ENCODE measurements at places on chromosomes 5 and 9.

GRCh38 chr9:89811886-89812450 lies 207.2 kb downstream of the GADD45G start:
- DNase-seq: peak; percentile 49

DNA sequence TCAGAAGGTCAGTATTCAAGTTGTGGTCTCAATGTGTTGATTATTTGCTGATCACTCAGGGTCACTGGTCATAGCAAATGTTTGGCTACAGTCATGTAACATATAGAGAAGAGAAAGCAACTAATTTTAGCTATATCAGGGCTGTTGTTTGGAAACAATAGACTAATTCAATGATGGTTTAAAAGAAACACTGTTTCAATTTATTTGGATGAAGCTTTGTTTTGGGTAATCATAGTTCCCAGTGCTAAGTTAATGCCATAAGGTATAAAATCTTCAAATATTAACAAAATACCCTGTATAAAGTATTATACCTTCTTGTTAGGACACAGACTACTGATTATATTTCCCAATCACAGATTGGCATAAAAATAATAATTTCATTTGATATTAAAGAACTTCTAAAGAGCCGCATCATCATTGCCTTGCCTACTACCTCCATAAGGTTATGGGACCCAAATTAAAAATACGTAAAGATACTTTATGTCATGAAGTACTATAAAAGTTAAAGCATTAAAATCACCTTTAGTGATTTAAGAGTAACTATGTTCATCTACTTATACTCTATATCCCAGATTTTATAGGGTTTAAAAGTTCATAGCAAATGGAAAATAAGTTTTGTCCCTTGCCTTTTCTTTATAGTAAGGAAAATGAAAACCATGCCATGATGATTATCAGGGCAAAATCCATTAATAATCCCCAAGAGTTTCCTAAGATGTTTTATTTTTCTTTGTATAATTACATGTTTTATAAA lies 6.0 kb downstream of the NR3C1 start:
- no peak for DNase-seq

DNA sequence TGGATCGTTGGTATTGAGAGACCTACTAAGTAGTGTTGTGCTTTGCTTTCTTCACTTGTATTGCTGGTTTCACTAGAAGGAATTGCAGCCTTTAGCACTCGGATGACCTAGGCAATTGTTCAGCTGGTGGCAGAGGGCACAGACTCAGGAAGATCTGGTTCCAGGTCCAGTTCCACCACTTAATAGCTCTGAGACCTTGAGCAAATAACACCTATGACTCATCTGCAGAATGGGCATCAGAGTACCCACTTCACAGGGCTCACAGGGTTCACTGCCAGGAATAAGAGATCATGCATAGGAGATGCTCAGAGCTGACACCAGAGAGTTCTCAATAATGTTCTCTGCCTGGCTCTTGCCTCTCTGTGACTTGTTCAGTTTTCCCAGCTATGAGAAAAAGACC lies 133.6 kb downstream of the SIL1 start:
- DNase-seq: no peak

- no peak for DNase-seq
Observed at GRCh38 chr5:178650214-178650613, 23.4 kb upstream of the CLK4 start.

DNA sequence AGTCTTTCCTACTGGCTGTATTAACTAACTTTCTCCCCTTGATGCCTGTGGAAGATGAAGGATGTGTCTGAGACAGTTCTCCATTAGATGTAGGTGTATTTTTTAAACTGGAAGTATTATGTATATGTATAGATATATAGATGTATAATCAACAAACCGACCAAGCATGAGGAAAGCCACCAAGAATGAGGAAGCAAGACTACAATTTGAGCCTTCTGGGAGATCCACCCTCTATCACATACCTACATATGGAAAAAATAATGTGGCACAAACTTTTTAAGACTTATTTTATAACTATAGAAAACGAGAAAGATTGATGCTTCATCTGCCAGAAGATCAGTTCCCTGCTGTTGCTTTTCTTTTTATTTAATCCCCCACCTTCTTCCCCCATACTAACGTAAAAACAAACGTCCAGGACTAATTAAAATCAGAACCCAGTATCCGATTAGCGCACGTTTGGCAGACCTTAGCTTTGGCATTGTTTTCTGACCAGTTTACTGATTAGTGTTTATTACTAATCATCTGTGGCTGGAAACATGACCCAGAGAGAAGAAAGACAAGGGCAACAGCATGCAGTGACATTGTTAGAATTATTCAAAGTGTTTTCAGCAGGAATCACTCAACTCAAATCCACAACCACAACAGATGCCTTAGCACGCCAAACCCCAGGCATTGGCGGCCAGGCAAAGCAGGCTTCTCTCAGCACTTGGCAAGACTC lies 490.2 kb downstream of the EBF1 start:
- no peak for DNase-seq

DNA sequence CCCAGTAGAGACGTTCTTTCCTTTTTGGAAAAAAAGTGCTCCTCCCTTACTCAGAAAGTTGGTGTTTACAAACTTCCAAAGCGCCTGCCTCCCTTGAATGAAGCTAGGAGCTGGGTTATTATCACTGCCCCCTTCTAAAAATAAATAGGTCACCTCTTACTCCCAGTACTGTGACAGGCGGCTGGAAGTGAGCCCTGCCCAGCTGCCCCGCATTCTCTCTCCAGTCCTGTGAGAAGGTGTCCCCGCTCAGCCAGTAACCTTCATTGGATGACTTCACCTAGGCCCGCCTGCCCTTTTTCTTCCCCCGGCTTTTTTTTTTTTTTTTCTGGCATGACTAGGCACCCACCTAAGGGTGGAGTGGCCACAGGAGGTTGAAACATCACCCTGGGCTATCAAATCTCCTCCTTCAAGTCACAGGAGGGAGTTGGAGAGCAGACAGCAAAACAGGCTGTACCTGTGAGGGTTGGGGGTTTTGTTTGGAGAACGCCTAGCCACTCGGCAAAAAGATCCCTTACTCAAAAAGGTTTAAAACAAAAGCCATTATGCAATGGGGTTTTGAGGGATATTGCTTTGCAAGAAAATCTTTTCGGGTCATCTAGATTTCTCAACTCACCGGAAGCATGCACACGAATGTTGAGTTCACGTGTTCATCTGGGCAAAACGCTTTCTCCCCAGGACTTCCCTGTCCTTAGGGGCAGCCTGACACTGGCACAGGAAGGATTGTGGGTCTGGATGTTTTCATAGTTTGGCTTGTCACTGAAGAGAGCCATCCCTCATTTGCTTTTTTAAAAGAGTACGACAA lies 43.3 kb upstream of the ZNF622 start:
- no peak for DNase-seq

DNA sequence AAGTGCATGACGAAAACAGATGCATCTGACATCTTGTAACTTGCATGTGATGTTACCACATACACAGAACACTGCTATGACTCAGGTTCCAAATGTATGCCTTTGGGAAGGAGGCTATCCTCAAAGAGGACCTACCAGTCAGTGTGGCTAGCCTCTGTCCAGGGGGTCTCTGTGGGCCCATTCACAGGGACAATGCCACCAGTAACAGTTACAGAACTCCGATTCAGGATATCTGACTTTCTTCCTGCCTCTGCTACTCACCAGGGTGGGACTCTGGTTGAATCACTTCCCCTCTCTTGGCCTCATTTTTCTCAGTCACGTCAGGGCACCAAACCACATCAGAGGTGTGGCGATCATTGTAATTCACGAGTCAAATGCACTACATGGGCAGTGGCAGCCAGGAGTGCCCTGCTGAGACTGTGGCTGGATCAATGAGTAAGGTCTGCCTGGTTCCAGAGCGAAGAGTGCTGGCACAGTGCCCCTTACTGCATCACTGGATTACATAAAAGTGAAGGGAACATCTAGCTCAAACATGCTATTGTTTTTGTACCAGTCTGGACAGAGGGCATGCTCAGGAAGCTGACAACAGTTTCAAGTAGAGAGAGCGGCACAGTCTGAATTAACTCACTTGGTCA lies 13.2 kb downstream of the ATOX1 start:
- peak; percentile 61 for DNase-seq

- DNase-seq: no peak
Observed at GRCh38 chr9:39588500-39589137, 233.2 kb downstream of the SPATA31A1 start.

DNA sequence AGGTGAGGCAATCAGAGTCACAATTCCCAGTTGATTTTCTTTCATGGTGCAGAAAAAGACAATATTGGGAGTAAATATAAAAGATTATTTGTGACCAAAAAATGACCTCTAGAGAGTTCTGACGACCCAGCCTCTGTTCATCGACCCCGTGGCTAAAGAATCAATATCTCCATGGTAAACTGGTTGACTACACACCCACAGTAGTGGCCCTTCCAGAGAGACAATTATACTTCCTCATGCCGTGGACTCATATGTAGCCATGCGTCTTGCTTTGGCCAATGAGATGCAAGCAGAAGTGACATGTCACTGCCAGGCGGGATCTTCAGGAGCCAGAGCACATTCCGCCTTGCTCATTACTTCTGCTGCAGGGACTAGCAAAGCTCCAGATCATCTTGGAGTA lies 163.3 kb upstream of the RAD23B start:
- DNase-seq: no peak

DNA sequence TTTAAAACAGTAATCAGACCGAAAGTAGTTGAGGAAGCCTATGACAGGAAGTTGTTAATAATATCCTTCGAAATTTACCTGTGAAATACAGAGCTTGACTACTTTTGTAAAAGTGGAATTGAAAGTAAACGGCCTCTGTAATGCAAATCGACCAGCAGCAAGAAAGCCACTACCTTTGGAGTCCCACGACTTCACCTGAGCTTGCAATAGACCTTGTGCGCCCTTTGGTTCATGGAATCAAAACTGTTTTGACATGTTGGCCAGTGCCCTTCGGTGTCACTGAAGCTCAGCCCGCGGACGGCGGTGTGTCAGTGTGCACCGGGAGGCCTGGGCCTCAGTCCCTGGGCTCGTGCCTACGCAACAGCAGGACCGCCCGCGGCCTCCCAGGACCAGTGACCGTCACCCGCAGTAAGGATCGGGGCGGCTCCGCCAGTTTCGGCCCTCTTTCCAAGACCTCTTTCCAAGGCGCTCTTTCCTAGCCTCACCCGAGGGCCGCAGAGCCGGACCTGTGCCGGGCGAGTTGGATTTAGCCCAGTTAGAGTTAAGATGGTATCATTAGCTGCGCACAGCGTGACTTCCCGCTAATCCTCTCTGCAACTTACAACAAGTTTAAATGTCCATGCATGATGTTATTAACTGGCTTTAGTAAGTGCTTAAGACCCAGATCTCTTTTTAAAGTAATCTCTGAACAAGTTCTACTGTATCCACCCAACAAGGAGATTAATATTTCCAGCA lies 223.3 kb downstream of the MEF2C start:
- no peak for DNase-seq

DNA sequence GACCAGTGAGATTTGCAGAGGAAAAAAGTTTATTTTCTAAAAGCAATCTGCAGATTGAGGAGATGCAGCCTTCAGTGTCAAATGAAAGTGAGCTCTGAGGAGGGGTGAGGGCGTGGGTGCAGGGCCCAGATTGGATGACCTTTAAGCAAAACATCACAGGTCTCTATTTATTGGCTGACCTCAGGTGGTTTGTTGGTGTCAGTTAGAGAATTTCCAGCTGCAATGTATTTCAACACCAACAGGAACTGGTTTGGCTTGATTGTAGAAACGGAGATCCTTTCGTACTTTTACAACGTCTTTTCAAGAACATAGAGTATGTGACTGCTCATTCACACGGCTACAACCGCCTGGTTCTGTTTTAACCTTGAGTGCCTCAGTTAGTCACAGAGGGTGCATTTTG lies 1069.1 kb downstream of the EFNA5 start:
- no peak for DNase-seq

DNA sequence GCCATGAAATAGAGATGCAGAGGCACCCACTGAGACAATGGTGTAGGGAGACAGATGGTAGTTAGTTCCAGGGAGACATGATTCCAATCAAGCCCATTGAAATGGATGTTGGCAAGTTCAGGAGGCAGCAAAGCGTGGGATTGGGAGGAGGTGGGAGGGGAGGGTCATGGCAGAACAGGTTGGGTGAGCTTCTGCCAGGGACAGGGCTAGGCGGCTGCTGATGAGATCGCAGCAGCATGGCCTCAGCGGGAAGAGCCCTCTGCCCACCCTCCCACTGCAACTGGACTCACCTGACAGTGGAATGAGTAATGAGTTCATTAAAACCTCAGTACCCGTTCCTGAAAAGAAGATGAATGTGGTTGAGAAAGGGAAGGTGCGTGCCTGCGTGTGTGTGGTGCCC lies 418.2 kb downstream of the CDK5RAP2 start:
- no peak for DNase-seq

- DNase-seq: no peak
Observed at GRCh38 chr9:2230362-2230761, 215.2 kb downstream of the SMARCA2 start.

- no peak for DNase-seq
Observed at GRCh38 chr5:117881426-117882230, 1106.7 kb downstream of the DTWD2 start.

GRCh38 chr5:31333475-31333874 lies 140.0 kb downstream of the CDH6 start:
- DNase-seq: no peak

- peak; percentile 37 for DNase-seq
Observed at GRCh38 chr5:179413711-179414458, 68.6 kb upstream of the ADAMTS2 start.

- DNase-seq: no peak
Observed at GRCh38 chr5:147616421-147616820, 106.6 kb upstream of the DPYSL3 start.

GRCh38 chr9:128085943-128086342 lies 17.9 kb downstream of the SLC25A25 start:
- DNase-seq: no peak

- DNase-seq: no peak
Observed at GRCh38 chr5:94715768-94716167, 97.3 kb downstream of the SLF1 start.

GRCh38 chr5:80103371-80103770 lies 68.2 kb downstream of the THBS4 start:
- no peak for DNase-seq

DNA sequence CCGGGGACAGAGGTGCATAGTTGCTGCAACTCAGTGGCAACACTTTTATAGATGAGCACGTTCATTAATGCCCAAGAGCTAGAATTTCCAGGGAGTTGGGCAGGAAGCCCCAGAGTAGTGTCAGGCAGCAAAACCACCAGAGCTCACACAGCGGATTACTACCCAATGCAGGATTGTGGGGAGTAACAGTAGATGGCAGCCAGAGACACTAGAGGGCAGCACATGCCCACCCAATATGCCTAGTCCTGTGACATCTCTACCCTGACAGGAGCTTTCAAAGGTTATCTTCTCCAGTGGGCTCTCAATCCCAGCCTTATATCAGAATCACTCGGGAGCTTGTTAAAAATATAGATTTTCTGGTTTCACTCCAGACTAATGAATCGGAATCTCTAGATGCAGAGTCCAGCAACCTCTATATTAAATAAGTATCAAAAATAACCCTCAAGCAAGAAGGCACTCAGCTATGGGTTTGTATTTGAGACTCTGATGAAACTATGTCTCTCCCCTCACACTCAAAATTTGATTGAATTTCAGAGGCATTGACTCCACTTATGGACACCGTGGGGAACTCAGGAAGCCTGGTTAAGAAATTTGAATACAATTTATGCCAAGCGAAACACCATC lies 58.4 kb upstream of the PHF24 start:
- DNase-seq: peak; percentile 90
